ENCODE measurements at places on chromosomes 13 and 19.

DNA sequence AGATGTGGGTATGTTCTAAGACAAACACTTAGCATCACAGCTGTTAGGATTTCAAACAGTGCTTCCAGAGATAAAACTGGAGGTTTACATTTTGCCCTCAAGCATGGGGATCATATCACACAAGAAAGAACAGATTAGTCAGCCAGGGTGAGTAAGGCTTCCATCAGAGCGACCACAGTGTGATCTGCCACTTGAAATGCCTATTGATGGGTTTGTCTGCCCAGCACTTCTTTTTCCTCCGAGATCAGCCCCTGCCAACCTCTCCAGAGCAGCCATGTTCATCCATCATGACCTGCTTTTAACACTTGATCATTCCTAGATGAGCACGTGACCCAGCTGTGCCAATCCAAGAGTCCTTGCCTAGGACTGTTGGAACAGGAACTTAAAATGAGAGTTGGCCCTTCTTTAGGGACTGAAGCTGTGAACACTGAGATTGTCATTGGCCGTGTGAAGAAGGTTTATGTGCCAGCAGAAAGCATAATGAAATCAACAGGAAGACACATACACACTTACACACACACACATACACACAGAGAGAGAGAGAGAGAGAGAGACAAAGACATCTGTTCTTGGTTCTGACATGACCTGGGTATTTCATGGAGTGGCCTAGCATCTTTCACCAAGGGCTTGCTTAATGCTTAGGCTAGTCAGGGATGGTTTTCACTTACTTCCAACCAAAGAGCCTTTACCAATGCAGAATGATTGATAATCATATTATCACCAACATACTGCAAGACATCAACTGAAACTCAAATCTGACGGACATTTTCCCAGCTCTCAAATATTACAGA is 5.2 kb upstream of the CEBPG start:
- no peak for DNase-seq

DNA sequence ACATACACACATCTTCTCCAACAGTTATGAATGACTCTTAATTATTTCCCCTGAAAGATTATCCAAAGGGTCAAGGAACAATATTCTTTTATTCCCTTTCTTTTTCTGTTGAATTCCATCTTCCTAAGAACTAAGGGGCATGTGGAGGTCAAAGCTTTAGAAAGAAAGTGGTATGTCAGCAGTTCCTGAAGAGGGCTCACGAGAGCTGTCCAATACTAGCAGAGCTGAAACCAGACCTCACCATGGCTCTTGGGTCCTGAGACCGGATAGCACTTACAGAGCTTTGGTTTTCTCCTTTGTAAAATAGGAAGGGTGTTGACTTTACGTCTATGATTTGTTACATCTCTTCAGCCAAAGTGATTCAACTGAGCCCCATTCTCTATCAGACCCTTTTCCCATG is 109.8 kb upstream of the FREM2 start:
- no peak for DNase-seq

DNA sequence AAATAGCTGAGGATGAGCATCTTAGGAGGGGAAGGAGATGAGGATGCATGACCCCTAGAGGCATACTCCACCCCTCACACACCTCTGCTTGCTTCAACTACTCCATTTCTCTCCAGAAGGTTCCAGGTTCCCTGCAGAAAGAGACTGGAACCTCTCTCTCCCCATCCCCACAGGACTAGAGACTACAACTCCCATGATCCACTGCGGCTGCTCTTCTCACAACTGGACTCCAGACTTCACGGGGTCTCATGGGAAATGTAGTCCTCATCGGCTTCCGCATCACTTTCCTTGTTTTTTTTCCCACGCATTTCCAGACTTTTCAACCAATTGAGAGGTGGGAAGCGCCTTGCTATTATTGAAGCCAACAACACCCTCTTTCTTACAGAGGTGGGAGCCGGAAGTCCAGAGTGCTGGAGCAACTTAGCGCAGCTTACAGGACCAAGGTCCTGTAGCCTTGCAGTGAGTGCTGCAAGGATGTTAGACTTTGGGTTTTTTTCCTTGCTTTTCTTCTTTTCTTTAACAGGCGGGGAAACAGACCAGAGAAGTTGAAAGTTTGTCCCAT is 13.9 kb upstream of the CACNG6 start:
- peak; percentile 36 for DNase-seq

- no peak for DNase-seq
Observed at GRCh38 chr13:30061217-30061616, 210.8 kb upstream of the UBL3 start.

GRCh38 chr19:15837221-15837731 is 21.8 kb upstream of the OR10H1 start:
- DNase-seq, result no peak

DNA sequence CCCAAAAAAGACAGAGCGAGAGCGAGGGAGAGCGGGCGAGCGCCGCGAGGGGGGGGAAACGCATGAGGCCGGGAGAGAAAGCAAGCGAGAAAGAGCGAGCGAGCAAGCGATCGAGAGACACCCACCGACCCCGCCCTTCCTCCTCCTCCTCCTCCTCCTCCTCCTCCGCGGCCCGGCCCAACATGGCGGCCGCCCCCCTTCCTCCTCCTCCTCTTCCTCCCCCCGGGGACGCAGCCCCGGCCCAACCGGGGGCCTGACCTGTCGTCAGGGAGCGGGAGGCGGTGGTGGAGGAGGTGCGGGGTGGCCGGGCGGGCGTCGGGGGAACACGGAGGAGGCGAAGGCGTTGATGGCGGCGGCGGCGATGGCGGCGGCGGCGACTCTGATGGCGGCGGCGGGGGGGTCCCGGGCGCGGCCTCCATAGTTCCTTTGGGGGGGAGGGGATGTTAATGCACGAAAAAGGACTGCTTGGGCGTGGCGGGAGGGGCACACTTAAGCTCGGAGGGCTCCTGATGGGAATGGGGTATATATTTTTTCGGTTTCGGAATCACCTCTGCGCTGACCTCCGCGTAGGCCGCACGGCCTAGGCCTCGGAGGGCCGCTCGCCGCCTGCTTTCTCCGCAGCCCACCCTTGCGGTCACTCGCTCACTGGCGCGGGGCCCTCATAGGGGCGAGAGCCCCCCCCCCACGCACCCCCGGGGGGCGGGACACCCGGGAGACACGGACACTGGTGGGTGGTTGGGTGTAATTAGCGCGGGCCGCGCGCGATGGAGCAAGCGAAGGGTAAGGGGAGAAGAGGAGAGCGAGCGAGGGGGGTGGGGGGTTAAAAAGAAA is 1.2 kb downstream of the ZC3H4 start:
- DNase-seq, result peak; percentile 87

GRCh38 chr19:55283548-55284377 is at the start of gene BRSK1:
TSS of gene BRSK1 (plus strand) at chr19:55283997. CDS start at chr19:55284443, 446 bp downstream.
- DNase-seq, result no peak

DNA sequence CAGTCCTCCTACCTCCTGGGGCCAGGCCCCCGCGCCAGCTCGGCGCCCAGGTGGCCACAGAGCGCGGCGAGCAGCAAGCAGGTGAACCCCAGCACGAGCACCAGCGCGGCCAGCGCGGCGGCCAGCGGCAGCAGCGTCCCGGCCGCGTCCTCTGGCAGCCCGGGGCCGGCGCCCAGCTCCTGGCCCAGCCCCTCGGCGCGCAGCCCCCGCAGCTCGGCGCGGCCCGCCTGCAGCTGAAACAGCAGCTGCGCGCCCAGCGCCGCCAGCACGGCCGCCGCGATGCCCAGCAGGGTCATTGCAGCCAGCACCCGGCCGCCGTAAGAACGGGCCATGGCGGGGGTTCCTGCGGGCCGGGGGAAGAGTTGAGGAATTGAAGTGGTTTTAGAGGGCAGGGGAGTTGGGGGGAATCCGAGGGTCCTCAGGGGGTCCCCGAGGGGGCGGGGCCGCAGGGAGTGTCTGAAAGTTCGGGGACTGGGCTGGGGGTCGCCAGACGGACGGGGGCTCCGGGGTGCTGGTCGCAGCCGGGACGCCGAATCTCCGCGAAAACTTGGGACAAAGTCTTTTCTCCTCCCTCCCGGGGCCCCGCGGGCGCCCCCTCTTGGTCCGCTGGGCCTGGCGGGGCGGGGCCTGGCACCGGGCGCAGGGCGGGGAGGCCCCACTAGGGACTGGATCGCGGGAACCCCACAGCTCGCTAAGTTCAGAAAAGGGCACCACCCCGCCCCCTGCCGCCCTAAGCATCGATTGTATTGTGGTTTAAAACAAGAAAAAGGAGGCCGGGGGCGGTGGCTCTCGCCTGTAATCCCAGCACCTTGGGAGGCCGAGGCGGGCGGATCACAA is at the start of gene TMEM221:
Gene TMEM221 (minus strand): TSS at position 538 of the 837 bp plus-strand sequence. CDS start 206 bp downstream, at position 332.
- DNase-seq, result peak; percentile 44

DNA sequence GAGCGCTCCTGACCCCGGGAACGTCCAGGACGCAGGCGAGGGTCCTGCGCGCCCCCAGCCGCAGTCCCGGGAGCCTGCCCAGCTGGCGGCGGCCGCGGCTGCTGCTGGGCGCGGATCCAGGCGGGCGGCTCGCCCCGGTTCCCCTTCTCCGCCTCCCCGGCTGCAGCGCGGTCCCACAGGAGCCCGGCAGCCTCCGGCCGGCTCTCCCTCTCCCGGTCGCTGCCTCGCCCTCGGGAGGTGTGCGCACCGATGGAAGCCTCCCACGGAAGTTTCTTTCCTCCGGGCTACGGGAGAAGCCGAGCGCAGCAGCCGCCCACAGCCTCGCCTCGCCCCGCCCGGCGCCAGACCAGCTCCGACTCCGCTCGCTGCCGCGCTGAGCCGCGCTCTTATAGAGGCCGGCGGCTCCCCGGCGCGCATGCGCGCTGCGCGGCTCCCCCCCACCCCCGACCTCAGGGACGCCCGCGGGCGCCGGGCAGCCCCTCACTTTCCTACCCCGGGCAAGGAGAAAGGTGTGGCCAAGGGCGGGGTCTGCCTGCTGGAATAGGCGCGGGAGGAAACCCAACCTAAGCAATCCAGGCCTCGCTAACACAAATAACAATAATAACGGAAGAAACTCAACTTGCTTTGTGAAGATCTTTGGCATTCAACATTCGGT is at the start of gene SHISA2:
Gene SHISA2 (minus strand): TSS at position 360 of the 655 bp plus-strand sequence. CDS start 1,041 bp downstream, outside the sequence.
- DNase-seq, result no peak

- peak; percentile 19 for DNase-seq
Observed at GRCh38 chr19:6739883-6740588, 556 bp downstream of the TRIP10 start.

DNA sequence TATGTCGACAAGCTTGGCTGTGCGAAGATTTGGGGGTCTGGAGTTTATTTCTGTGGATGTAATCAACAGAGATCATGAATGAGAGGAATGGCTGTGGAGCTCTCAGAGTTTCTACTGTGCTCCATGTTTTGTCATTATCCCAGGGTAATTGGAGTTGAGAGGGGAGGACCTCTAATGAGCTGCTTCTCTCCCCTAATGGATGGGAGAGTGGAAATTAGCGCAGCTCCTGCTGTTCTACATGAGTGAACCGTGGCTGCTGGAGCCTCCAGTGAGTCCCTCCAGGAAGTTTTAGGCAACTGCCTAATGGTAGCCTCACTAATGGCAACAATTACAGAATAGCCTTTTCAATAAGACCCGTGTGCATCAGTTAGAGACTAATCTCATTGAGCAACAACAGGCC is 31.3 kb upstream of the FGF9 start:
- no peak for DNase-seq

DNA sequence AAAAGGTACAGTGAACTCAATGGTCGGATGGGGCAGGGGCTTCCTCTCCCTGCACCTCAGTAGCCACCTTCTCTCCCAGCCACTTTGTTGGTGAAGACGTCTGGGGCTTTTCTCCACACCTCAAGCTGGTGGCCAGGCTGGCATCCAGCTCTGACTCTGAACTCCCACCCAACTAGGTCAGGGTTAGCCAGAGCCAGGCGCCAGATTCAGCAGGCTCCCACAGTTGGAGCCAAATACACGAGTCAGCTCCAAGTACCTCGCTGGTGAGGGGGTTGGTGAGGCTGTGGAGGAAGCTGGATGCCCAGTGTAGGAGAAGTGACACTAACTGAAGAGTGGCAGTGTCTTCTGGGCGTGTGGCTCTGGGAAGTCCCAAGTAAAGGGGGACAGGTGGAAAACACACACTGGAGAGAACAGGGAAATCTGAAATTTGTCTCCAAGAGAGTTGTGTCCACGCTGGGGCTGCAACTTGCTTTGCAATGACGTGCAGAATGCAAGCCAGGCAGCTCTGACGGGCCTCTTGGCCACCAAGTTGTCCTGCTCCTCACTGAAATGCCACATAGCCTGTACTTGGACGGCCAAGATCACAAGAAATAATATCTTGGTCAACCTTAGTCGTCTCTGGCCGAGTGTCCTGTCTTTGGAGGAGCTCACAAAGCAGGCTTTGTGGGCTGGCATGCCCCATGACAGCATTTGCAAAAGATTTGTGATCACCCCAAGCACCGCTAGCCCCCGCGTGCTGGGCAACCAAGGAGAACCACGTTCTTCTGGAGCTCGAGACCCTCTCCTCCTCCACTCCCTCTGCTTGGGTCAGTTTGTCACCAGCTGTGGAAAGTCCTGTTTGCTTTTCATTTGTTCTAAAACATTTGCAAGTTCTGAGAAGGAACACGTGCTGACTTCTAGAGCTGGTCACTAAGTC is 18.1 kb downstream of the SLC7A1 start:
- DNase-seq, result no peak

DNA sequence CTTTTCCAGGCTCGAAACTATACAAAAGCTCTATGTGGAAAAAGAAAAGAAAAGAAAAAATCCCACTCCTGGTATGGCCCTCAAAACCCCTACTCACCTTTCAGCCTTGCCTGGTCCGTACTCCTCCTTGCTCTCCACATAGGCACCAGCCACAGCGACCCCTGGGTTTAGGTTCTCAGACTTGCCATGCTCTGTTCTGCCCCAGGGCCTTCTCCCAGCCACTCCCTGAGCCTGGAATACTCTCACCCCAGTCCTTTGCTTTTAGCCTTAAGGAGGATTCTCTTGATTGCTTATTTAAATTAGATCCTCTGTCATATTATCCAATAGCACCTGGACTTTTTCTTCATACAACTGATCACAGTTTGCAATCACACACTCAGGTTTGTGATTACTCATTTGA is 522.5 kb downstream of the DIAPH3 start:
- DNase-seq, result no peak

DNA sequence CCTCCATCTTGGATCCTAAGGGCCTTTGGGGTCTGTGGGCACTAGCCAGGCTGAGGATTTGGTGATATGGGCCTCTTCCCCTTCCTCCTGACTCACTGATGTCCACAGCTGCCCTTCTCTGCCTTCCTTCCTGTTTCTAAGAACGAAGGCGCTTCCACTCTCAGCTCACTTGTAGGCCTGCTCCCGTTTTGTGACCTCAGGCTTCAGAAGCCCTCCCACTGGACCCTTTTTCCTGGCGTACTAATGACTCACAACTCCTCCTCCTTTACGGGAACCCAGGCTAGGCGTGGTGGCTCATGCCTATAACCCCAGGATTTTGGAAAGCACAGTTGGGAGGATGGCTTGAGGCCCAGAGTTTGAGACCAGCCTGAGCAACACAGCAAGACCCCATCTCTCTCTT is 55.6 kb downstream of the TMED1 start:
- no peak for DNase-seq

DNA sequence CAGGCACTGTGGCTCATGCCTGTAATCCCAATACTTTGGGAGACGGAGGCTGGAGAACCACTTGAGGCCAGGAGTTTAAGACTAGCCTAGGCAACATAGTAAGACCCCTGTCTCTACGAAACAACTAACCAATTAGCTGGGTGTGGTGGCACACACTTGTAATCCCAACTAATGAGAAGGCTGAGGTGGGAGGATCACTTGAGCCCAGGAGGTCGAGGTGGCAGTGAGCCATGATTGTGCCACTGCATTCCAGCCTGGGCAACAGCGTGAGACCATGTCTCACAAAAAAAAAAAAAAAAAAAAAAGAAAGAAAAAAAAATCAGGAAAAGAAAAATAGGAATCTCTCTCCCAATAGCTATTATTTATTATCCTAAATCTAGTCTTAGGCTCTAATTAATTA is 56.8 kb upstream of the UBAC2 start:
- DNase-seq, result no peak

Data from stimulated activated CD4-positive, alpha-beta T cell treated with anti-CD3 and anti-CD28 coated beads, Interleukin-1b, Interleukin-23, amount 100 ng/mL, for 4 hours (primary cell).